ENCODE measurements at places on chromosomes 6 and 20. TPM values are rescaled to one million over a fixed set of nuclear protein-coding genes. Genes with fewer than 3 reads are reported as not detected.
A peak's percentile ranks its signal among the peaks of the same experiment; 100 is the strongest.

- no peak for DNase-seq
Observed at GRCh38 chr6:81450180-81450579, 302.3 kb downstream of the TENT5A start.

DNA sequence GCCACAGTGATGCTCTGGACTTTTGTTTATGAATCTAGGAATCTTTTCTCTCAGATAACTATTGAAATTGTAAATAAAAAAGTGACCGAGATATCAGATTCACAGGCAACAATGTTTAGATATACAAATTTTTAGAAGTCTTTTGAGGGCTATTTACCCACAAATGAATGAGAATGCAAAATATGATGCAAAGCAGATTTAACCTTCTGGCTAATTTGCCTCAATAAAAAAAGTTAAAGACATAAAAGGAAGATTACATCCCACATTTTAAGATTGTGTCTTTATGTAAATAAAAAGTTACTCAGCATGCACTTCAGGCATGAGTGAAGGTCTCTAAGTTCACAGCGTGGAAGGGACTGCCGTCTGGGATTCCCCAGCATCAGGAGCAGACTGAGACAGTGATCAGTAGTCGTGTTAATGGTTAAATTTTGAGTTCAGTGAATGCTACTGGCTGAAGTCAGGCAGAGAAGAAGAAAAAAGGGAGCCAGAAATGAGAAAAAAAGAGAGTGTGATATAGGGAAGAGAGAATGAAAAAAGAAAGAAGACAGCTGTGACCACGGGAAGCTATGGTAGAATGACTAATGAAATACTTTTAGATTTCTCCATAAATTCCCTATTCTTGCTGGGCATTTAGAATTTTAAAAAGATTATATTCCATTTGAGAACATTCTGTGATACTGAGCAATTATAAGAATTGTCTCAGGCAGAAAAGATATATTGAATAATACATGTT, 93.6 kb downstream of the MYB start:
- DNase-seq: no peak

- no peak for DNase-seq
Observed at GRCh38 chr20:44008806-44009678, 94.4 kb downstream of the TOX2 start.

- DNase-seq: no peak
Observed at GRCh38 chr20:1809131-1809572, 86.1 kb upstream of the SIRPA start.

DNA sequence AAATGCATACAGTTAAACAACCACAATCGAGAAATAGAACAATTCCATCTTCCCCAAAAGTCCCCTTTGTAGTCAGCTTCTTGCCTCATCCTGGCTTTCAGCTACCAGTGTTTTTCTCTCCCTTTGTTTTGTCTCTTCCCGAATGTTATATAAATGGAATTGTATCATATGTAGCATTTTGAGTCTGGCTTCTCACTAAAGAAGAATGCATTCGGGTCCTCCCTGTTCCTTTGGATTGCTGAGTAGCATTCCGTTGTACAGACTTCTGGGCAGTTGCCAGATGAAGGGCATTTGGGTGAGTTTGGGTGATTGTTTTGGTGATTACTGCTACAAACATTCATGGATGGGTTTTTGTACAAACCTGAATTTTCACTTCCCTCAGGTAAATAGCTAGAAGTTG, 27.8 kb downstream of the PRPH2 start:
- peak; percentile 32 for DNase-seq

- peak; percentile 72 for DNase-seq
Observed at GRCh38 chr20:56781108-56781739, 152.1 kb downstream of the TFAP2C start.

DNA sequence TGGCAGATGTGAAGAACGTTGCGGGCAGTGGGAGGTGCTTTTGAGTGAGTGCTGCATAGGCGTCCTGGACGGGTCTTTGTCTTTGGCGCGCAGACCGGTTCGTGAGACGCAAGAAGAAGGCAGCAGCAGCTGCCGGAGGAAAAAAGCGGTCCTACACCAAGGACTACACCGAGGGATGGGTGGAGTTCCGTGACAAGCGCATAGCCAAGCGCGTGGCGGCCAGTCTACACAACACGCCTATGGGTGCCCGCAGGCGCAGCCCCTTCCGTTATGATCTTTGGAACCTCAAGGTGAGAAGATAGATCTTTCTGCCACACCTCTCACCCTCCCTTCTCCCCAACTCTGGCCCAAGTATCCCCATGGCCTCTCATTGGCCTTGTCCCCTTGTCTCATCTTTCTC, 1.1 kb downstream of the ABT1 start:
- no peak for DNase-seq

DNA sequence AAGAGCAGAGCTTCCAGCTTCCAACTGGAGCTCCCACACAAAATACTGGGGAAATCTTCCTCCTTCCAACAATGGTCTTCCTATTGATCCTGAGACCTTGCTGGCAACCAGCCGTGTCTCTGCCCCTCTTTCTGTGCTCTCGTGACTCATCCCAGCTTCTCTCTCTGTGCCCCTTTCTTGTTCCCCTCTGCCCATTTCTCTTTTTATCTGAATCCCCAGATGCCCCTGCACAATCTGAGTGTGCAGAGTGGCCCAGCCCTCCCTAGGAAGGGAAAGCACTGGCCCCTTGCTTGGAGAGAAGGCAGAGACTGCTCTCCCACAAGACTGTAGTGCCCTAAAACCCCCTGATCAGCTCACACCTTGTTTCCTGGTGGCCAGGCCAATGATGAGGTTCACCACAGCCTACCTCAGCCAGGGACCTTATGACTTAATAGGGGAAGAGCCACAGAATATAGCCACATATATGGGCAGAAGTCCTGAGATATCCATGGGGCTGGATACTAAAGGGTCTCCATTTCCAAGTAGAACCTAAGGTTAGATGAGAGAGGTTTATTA, 23.1 kb upstream of the MAS1L start:
- DNase-seq: no peak

DNA sequence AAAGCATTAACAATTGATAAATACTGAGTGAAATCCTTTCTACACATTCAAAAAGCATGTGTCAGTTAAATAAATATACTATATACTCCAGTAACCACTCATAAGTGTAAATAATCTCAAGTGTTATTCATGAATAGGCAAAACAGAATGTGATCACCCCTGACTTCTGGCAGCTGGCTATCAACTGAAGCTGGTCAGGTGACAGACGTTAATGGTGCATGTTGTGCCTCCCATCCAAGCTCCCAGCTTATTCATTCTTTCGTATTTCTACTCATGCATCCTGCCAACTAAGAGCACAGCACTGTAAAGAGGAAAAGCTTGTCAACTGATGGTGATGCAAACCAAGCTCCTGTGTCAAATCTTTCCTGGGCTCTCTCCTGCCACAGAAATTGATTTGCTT, 7.7 kb downstream of the PSMB1 start:
- DNase-seq: no peak

DNA sequence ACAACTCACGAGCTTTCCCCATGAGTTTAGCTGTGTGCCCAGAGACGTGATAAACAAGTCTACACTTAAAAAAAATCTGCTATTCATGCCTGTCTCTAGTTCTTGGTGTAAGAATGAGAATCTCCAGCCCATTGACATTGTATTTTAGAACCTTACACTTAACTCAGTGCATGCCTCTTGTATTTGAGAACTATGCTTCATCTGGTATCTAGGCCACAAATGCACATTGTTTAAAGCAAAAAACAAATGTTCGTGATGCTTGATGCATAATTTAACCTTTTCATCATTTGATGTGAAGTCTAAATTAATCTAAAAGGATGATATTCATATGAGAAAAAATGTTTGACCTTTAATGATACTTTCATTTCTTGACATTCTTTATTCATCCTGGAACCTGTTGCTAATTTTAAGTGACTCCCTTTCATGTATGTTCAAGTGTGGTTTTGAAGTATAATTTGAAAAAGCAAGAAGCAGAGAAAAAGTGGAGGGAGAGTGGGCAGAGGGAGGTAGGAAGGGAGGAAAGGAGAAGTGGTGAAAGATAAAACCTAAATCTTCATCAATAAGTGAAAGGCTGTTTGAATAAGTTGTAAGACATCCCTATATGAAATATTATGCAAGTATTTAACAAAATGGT, 116.9 kb downstream of the PFDN4 start:
- no peak for DNase-seq

- DNase-seq: no peak
Observed at GRCh38 chr6:19362396-19362795, 474.8 kb upstream of the ID4 start.

- no peak for DNase-seq
Observed at GRCh38 chr6:67646550-67646949, 988.5 kb upstream of the ADGRB3 start.

GRCh38 chr6:41874741-41875140, 20.4 kb downstream of the USP49 start:
- no peak for DNase-seq

- DNase-seq: no peak
Observed at GRCh38 chr6:128807577-128807976, 75.4 kb upstream of the LAMA2 start.

DNA sequence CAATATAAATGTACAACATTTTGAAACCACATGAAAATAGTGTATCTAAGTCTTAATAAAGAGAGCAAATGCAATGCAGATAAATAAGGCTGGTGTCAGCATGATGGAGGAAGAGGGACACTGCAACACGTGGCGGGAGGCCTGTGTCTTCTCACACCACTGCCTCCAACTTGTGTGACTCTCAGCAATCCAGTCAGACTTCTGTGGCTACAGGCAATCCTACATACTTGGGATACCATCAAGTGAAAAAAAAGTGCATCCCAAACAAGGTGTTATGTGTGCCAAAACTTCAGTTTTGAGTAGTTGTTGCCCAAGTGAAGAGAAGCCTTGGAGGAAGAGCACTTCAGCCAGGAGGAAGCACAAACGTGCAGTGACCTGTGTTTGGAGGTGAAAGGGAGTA, 68.6 kb downstream of the PKIB start:
- no peak for DNase-seq

DNA sequence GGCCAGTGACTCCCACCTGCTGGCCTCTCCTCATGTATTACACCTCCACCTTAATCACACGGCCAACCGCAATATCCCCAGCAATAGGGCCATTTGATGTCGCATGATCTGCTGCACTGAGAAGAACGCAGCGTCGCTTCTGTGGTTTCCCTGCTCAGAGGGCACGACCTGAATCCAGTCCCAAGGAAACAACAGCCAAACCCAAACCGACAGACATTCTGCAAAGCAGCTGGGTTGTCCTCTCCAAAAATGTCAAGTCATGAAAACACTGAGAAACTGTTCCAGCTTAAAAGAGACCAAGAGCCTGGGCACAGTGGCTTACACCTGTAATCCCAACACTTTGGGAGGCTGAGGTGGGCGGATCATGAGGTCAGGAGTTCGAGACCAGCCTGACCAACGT, 7.5 kb upstream of the BPI start:
- no peak for DNase-seq

- DNase-seq: no peak
Observed at GRCh38 chr6:39289490-39289889, 24.7 kb downstream of the KCNK17 start.

- no peak for DNase-seq
Observed at GRCh38 chr20:10626896-10627295, 46.9 kb downstream of the JAG1 start.

DNA sequence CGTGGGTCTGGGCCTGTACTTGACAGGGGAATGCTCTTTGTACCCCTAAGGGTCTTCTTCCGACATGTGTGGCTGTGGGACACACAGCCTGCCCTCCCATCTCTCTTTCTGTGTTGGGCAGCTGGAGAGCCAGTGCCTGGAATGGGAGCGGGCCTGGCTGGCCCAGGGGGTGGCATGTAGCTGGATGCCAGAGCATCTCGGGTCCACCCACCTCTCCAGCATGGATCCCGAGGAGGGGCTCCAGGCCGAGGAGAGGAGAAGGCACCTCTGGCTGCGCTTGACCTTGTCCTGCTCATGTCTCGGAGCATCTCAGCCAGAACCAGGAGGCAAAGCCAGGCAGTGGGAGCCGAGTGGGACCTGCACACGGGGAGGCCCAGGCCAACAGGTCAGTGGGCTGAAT, 16.0 kb downstream of the CDH4 start:
- DNase-seq: no peak

The GMDS gene
- 28.7 TPM for total RNA-seq

The LY6G5B gene
- total RNA-seq: 11.8 TPM

The IL17F gene
- total RNA-seq: not detected

The ZC3H12D gene
- total RNA-seq: 0.81 TPM

The CAPN11 gene
- total RNA-seq: 0.22 TPM

The RAB44 gene
- not detected for total RNA-seq

The LHFPL5 gene
- not detected for total RNA-seq

The COL12A1 gene
- total RNA-seq: 17.2 TPM

The LAMA5 gene
- 179 TPM for total RNA-seq

The ID1 gene
- 1,350 TPM for total RNA-seq

The FLRT3 gene
- total RNA-seq: 14.4 TPM

The ATP9A gene
- 60.8 TPM for total RNA-seq

The EPPIN gene
- 0.45 TPM for total RNA-seq

The CST7 gene
- 3.6 TPM for total RNA-seq

Measured in thyroid gland (tissue), 4 donors.